Stimulated activated CD8-positive, alpha-beta memory T cell treated with anti-CD3 and anti-CD28 coated beads, Interleukin-4, amount 100 ng/mL, for 1 hour (primary cell): ENCODE measurements at places on chromosomes 12 and 14.
A peak's percentile ranks its signal among the peaks of the same experiment; 100 is the strongest.

- DNase-seq, result no peak
These were observed 216.1 kb downstream of the TMEM121 start for GRCh38 chr14:105742531-105742848.

DNA sequence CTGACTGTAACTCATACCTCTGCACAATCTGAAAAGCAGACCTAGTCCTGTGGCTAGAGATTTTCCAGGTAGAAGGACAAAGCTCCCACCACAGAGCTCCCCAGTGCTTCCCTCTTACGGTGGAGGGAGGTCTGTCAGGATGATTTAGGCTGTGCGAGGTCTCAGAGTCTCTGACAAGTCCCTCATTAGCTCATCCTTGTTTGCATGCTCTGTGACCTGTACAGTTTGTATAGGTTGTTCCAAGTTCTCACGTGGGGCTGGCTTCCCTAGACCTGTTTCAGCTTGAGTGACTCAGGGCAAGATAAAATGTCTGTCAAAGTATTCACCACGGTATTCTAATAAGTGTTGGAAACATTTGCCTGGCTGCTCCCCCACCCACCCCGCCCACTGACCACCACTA is 34.8 kb downstream of the ASCL1 start:
- DNase-seq, result no peak

DNA sequence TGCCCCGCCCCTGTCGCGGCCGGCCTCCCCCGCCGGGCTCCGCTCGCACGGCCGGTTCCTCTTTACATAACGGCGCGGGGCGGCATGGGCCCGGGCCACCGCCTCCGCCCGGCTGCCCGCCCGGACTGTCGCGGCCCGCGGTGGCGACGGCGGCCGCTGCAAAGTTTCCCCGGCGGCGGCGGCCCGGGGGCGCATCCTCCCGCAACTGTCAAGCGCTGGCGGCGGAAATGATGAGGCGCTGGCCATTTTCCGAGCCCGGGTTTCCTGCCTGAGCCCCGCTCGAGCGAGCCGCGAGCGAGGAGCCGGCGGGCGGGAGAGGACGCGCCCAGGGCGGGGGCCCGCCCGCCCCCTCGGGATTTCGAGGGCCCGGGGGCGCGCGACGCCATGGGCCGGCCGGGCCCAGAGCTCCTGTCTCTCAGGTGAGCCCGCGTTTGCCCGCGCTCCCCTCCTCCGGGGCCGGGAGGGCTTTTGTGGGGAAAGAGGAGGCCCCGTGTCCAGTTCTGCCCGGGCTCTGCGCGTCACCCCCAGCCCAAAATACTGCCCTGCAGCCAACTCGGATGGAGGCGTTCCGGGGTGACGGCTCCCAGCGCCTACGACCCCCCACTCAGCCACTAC is at the start of gene SH2B3:
TSS of gene SH2B3 (plus strand) at position 65 of the 615 bp plus-strand sequence. CDS start 12,223 bp downstream, outside the sequence.
- DNase-seq, result peak; percentile 65

DNA sequence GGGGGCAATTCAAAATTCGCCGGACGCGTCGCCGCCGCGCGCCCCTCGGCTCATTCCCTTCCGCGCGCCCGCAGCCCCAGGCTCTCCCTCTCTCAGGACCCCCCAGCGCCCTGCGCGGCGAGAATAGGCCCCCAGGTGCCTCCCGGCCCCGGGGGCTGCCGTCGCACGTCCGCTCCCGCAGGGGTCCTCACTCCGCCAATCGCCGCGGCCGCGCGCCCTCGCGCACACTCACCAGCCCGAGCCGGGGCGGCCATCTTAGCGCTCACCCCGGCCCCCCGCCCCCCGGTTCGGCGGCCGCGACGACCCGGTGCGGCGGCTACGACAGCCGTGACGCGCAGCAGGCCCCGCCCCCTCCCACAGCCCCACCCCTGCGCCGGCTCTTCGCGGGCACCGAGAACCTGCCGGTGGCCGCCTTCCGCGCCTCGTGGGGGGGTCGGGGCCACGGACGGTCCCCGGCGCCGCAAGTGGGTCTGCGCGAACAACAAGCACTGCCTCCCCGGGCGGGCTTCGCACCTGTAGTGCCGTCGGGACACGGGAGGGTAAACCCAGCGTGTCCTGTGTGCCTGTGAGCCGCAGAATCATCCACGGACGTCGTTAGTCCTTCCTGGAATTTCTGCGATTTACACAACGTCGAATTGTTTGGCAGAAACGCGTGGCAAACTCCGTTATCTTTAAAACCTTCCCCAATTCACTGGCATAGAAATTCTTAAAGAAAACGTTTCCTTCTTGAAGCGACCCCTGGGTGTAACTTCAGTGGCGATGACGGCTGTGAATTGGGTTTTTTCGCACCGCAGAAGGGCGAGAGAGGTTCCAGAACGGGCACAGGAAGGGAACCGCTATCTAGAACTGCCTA is 2.5 kb downstream of the USP44 start:
- DNase-seq, result peak; percentile 25

GRCh38 chr12:45324391-45324790 is 108.5 kb downstream of the ANO6 start:
- no peak for DNase-seq

DNA sequence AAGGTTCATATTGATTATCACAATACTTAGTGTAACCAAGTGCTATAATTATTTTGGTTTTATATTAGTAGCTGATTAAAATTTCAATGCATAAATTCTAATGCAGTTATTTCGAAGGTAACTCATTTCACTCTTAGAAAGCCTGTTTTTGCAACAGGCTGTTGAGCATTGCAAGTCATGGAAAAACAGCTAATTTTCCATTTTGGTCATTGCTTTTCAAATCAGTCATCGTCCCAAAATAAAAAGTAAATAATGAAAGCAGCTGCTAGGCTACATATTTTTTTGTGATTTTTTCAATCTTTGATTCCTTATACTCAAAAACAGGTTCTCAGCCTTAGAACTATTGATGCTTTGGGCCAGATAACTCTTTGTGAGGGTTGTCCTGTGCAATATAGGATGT is 22.9 kb downstream of the VEZT start:
- no peak for DNase-seq

DNA sequence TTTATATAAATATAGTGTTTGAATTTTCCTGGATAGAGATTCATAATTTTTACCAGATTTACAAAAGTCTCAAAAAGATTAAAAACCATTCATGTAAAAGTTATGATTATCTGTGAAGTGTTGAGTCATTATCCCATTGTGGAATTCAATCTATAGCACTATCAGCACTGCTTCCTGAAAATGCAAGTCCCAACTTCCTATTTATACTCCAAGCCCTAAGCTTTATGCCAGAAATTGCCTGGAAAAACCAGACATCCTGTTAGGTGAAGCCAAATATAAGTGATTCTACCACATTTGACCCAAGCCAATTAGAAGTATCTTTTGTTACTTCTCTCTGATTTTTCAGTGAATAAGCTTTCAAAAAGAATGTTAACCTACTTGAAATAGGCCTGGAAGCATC is 129.1 kb downstream of the GPR135 start:
- no peak for DNase-seq

DNA sequence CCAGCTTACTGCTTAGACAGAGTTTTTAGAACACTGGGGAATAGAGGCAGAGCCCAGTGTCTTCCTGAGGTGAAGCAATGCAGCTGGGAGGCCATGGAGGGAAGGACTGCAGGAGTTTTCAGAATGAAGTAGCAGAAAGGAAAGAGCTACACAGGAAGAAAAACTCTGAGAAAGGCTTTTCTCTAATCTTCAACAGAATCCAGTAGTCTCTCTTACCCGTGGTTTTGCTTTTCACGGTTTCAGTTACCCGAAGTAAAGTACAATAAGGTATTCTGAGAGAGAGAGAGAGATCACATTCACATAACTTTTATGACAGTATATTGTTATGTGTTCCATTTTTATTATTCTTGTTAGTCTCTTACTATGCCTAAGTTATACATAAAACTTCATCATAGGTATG is 761.6 kb downstream of the BCL11B start:
- no peak for DNase-seq

DNA sequence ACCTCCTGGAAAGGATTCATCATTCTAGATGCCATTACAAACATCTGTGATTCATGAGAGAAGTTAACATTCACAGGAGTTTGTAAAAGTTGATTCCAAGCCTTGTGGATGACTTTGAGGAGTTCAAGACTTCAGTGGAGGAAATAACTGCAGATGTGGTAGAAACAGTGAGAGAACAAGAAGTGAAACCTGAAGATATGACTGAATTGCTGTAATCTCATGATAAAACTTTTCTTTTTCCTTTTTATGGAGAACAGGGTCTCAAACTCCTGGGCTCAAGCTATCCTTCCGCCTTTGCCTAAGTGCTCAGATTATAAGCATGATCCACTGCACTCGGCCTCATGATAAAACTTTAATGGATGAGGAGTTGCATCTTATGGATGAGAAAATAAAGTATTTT is 64.5 kb upstream of the GTF2A1 start:
- DNase-seq, result no peak

DNA sequence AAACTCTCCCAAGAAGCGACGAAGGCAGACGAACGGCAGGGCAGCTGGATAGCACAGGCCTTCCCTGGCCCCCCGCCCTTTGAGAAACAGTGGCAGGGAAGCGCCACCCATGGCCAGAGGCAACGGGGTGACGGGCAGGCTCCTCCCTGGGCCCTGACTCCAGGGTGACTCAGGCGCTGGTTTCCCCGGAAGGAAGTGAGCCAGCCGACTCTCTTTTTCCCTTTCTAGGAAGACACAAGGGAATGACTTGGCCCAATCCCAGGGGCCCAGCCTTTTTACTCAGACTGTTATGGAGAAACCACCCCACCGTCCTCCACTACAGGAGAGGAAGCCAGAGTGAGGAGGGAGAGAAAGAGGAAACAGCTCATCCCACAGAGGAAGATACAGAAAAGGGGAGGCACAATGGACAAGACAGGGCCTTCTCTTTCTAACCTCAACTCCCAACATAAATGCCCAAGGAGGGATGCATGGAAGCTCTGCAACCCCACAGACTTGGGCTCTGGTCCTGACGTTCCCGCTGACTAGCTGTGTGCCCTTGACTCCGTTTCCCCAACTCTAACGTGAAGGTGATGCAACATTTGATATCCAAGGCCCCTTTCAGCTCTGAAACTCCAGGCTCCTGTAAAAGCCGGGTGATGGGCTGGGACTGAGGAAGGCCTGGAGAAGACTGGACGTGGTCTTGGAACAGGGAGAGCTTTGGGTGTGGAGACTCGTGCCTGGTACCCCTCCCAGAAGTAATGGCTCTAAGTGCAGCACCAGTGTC is 27.9 kb downstream of the ACTN1 start:
- no peak for DNase-seq

DNA sequence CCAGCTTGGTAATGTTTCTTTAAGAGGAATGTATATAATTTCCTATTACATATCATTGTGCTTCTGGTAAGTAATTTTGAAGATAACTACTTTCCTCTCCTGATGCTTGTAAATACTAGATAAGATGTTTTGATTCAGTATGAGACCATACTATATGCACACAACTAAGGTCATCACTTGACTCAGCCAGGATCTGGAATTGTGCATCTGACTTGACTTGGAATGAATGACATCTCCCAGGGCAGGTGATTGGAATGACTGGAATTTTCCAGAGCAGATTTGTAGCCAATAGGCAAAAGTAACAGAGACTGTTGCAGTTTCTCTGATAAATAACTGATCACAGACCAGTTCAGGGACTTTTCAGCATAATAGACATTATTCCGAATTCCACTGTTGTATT is 11.1 kb downstream of the BEST3 start:
- no peak for DNase-seq

DNA sequence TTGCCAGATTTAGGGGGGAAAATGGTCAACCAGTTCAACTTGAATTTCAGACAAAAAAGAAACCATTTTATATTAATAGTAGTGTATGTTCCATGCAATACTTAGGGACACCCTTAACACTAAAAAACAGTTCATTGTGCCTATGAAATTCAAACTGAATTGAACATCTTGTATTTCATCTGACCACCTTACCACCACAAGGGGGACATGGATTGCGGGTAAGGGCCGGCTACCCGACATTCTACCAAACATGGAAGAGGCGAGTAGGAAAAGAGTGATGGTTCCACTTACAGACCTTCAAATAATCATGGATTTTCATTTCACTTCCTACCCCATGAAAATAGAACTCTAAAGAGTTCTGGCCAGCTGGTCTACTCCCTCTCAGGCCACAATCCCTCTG is 10.3 kb upstream of the STK38L start:
- DNase-seq, result no peak

- no peak for DNase-seq
These were observed 32.4 kb upstream of the BMAL2 start for GRCh38 chr12:27300226-27300625.

GRCh38 chr14:24339284-24340151 is at the start of gene RIPK3:
RIPK3 (minus strand) TSS chr14:24339991; CDS start chr14:24339826, 165 bp downstream.
- DNase-seq, result peak; percentile 54
